ENCODE measurements at places on chromosomes 7 and 10.

GRCh38 chr10:505419-505818, 184.0 kb downstream of the DIP2C start:
- no peak for DNase-seq

DNA sequence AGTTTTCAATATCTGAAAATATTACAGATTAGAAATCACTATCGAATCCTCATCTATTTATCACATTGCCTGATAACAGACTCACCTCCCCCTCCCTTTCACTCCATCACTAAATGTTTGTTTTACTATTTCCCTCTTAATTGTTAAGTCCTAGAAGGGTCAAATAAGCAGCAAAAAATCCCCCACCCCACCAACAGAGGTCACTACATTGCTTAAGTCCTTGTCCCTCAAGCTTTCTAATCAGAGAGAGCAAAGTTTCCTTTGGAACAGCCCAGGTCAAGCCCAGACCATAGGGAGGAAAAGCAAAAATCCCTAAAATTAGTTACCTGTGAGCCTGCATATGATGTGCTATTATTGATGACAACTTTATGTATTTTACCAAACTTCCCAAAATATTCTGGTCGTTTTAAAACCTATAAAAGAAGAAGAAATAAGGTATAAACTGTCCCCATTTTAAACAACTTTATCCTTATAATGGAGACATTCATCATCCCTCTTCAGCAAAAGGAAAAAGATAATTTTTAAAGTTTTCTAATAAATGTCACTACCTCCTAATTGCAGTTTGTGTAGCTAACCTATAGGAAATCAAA, 95.0 kb downstream of the CNOT4 start:
- peak; percentile 28 for DNase-seq

- peak; percentile 33 for DNase-seq
Measured at GRCh38 chr7:148914208-148914777, 30.2 kb upstream of the EZH2 start.

GRCh38 chr7:90224195-90224594, 12.7 kb downstream of the STEAP2 start:
- no peak for DNase-seq

- DNase-seq, result no peak
Measured at GRCh38 chr7:27576360-27576944, 86.2 kb downstream of the HIBADH start.

DNA sequence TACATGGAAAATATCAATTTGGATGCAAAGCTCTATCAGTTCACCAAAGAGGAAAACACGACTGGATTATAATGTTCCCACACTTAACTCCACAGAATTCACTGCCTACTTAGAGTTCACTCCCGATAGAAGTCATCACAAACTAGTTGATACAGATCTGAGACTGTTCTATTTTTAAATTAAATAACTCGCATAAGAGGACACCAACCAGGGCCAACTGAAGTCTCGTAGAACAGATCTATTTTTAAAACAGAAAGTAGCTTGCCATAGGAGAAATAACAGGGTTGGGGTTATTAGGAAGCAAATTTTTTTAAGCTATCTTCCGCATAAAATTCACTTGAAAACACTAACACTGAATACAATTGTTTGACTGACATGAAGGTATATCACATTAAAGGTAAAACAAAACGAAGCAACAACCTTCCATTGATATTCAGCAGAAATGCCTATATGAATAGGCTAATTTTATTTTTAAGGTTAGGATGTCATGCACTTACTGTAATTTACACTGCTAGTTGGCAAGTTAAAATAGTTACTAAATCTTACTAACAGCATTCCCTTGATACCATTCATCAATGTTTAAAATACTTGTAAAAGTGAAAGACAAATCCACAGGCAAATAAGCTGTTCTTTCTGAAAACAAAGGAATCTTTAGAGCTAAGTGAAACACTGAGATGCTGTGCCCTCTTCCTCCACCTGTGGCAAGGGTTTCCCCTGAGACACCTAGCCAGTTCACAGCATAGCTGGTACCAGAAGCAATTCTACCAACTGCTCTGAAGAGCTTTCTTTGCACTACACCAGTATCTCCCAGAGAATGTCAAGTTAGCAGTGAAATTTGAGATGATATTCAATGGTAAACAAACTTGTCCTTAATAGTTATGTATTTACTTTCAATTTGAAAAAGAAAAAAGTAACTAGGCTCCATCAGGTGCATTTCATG, 186.7 kb upstream of the ANK3 start:
- no peak for DNase-seq

- DNase-seq, result no peak
Measured at GRCh38 chr7:144565586-144565985, 162.1 kb upstream of the NOBOX start.

DNA sequence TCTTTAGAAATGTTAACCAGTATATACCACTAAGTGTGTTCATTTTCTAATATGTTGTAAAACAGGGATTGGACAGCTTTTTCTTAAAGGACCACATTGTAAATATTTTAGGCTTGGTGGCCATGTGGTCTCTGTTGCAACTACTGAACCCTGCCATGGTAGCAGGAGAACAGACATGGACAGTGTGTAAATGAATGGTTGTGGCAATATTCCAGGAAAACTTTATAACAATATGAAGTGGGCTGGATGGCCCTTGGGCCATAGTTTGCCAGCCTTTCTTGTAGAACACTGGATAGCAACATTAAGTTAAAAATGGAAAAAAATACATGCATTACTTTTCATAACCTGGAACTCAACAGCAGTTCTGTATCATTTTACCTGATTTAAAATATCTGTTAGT, 61.0 kb downstream of the SND1 start:
- no peak for DNase-seq

DNA sequence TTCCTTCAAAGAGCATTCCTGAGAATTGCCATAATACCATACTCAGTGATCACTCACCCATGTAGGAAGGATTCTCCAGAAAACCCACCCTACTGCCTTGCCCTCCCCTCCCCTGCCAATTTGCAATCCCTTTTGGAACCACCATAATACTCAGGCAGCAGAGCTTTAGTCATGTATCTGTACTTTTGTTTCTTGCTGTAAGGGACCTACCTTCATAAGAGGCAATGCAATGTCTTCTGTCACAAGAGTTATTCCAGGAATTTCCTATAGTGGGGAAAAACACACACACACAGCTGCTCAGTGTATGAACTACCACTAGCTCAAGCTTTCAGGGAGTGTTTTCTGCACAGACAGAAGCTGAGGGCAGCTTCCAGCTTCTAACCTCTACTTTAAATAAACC, 67.0 kb downstream of the GSAP start:
- DNase-seq, result no peak

DNA sequence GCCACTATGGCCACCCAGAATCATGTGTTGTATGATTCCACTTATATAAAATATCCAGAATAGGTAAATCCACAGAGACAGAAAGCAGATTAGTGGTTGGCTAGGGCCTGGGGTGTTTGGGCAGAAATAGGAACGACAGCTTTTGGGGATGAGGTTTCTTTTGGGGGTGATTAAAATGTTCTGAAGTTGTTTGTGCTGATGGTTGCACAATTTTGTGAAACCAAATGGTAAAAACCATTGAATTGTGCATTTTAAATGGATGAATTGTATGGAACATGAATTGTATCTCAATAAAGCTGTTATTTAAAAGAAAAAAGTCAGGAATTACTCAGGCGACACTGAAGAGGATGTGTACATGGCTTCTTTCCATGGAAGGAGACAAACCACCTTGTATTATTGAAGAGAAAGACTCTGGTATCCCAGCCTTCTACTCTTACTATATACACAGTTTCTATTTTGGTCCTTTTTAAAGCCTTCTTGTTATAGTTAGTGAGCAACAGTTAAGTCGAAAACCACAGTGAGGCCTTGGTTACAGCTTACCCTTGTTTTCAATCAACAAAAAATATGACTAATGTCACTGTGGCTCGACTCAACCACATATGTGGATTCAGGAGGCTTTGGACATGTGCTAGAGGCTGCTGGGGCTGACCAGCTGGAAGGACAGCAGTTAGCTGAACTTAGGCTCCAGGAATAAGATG, 57.1 kb upstream of the KMT2E start:
- DNase-seq, result peak; percentile 10

- no peak for DNase-seq
Measured at GRCh38 chr7:157667731-157668130, 330.9 kb downstream of the DNAJB6 start.

DNA sequence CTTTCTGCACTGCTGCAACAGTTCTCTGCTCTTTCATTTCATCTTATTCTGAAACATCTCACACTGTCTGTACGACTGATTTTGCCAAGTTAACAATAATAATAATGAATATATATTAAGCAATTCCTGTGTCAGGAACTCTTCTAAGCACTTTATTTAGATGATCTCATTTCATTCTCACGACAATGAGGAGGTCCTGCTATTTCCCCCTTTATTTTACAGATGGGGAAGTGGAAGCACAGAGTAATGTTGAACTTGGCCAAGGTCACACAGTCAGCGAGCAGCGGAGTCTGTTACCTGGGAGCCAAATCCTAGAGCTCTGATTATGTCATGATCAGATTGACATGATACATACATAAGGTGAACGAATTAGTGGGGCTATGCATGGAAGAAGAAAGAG, 5.8 kb downstream of the MRC1 start:
- no peak for DNase-seq

DNA sequence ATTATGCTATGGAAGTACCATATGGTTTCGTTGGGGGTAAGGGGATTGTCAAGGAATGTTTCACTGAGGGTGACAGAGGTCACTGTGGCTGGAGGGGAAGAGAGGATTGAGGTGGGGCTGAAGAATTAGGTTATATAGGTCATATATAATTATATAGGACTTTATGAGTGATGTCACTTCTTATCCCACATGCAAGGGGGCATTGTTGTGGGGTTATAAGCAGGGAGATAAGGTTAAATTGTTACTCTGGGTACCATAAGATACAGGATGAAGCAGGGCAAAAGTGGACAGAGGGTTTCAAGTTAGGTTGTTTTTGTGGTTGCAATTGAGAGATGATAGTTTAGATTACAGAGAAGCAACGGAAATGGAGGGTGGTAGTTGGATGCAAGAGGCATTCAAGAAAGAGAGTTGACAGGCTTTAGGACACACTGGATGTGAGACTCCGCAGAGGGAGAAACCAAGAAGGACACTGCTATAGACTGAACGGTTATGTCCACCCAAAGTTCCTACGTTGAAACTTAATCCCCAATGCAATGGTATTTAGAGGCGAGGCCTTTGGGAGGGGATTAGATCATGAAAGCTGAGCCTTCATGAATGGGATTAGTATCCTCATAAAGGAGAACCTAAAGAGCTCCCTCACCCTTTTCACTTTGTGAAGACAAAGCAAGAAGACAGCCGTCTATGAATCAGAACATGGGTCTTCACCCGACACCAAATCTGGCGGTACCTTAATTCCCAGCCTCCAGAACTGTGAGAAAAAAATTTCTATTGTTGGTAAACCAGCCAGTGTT, 7.0 kb upstream of the PRR15 start:
- no peak for DNase-seq

All from CD4-positive, alpha-beta T cell treated with Interleukin-17A for 4 hours (primary cell).